Thymus (tissue), 14 donors: ENCODE measurements at places on chromosomes 7 and 10. TPM values are rescaled to one million over a fixed set of nuclear protein-coding genes. Genes with fewer than 3 reads are reported as not detected.

DNA sequence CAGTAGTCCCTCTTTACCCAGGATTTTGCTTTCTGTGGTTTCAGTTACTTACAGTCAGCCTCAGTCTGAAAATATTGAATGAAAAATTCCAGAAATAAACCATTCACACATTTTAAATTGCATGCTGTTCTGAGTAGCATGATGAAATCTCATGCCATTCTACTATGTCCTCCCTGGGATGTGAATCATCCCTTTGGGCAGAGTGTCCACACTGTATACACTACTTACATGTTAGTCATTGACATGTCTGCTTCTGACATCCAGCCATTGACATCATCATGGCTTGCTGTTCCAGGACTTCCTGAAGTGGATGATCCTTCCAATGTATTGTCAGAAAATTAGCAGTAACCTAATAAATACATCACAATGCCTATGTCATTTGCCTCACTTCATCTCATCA is 34.6 kb upstream of the MALRD1 start:
- no peaks in the 10 kb centered on the region for H3K4me1 ChIP-seq
- no peak overlapping the region for H3K4me3 ChIP-seq
- H3K36me3 ChIP-seq = no peaks in the 10 kb centered on the region
- no peak for DNase-seq
- no peak overlapping the region for H3K27ac ChIP-seq

Gene LRGUK
- total RNA-seq = 0.42 TPM

GRCh38 chr7:94324380-94325121 is 70.1 kb upstream of the COL1A2 start:
- DNase-seq = no peak
- no peaks in the 10 kb centered on the region for H3K36me3 ChIP-seq
- no peaks in the 10 kb centered on the region for H3K27me3 ChIP-seq
- H3K4me3 ChIP-seq = no peak overlapping the region

Gene SFR1
- 14.2 TPM for total RNA-seq

DNA sequence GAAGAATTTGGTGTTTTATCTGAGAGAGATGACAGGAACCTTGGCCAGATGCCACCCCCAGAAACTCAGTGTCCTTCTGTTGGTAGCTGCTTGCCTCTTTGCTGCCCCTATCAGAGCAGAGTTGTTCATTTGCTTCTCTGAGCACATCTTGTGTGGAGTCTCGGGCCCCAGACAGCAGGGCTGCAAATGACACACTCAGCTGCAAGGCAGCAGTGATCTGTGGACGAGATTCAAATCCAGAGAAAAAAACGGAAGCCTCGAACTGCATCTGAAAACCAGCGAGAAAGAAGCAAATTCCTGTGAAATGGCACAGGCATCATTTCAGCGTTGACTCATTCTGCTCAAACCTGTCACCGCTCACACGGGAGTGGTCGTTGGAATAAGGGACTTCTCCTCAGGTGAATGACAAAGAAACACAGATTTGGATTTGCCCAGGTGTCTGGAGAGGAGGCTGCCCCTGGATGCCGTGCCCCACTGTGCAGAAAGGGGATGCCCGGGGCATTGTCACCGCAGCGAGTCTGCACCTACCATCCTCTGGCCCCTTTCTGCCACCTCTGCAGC is 144.7 kb downstream of the PFKFB3 start:
- H3K4me1 ChIP-seq = peaks cover 21% of the 10 kb centered on the region
- no peak for DNase-seq
- H3K27ac ChIP-seq = no peak overlapping the region

DNA sequence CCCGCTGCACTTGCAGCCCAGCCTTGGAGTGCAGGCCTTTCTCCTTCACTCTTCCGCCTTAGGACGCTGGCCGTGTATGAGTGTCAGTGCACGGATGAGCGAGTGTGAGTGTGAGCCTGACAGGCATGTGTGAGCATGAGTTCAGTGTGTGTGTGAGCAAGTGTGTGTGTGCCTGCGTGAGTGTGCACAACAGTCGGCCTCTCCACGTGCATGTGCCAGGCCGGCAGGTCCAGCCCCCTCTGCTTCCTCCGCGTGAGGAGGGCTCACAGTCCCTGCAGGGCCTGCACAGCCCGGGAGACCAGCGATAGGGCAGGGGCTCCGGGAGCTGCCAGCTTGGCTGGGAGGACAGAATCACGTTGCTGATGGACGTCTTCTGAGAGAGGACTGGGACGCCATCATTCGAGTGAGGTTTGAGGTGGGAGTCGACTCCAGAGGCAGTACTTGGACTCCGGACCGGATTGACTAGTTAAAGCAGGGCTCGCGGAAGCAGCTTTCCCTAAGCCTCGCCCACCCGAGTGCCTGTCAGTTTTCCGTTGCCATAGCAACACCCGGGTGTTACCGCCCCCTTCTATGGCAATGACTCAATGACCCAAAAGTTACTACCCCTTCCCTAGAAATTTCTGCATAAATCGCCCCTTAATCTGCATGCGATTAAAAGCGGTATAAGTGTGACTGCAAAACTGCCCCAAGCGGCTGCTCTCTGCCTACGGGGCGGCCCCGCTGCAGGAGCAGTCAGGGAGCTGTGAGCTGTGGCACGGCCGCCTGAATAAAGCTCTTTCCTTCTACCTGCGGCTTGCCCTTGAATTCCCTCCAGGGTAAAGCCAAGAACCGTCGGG is 19.6 kb upstream of the CFAP46 start:
- no peak overlapping the region for H3K27ac ChIP-seq
- peaks cover 5% of the 10 kb centered on the region for H3K4me1 ChIP-seq
- no peaks in the 10 kb centered on the region for H3K36me3 ChIP-seq
- peak; percentile 16 for DNase-seq
- peak overlapping the region; percentile 43 for H3K4me3 ChIP-seq
- H3K27me3 ChIP-seq = peaks cover 35% of the 10 kb centered on the region

Gene NODAL
- total RNA-seq = 0.28 TPM

Gene ANAPC16
- total RNA-seq = 137 TPM

- no peaks in the 10 kb centered on the region for H3K4me1 ChIP-seq
- H3K27me3 ChIP-seq = no peaks in the 10 kb centered on the region
- H3K36me3 ChIP-seq = no peaks in the 10 kb centered on the region
- H3K27ac ChIP-seq = no peak overlapping the region
- H3K4me3 ChIP-seq = no peak overlapping the region
Measured at GRCh38 chr7:45585628-45586027, 11.5 kb downstream of the ADCY1 start.

- no peaks in the 10 kb centered on the region for H3K4me1 ChIP-seq
- no peaks in the 10 kb centered on the region for H3K36me3 ChIP-seq
- H3K4me3 ChIP-seq = no peak overlapping the region
- H3K27ac ChIP-seq = no peak overlapping the region
- DNase-seq = no peak
- H3K27me3 ChIP-seq = no peaks in the 10 kb centered on the region
Measured at GRCh38 chr7:70512761-70513160, 619.2 kb upstream of the GALNT17 start.

Gene EN2
- total RNA-seq = under 0.01 TPM

Gene UTF1
- total RNA-seq = not detected

DNA sequence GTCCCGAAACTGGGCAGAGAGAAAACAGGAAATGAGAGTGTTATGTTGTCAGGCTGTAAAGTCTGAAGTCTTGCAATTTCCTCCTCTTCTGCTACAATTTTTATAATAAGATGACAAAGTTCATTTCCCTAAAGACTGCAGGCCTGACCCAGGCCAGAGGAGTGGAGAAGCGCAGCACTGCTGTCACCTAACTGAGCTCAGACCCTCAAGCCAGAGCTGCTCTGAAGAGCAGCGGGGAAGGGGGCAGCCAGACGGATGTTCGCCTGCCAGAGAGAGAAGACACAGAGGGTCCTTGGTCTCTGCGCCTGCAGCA is 12.6 kb upstream of the AOAH start:
- no peak for DNase-seq
- H3K4me1 ChIP-seq = peaks cover 10% of the 10 kb centered on the region
- peak overlapping the region; percentile 41 for H3K27ac ChIP-seq
- H3K27me3 ChIP-seq = no peaks in the 10 kb centered on the region
- no peaks in the 10 kb centered on the region for H3K36me3 ChIP-seq
- H3K4me3 ChIP-seq = no peak overlapping the region

GRCh38 chr7:18684916-18685315 is 189.4 kb downstream of the HDAC9 start:
- no peak for DNase-seq
- no peak overlapping the region for H3K4me3 ChIP-seq
- no peak overlapping the region for H3K27ac ChIP-seq

- no peak overlapping the region for H3K27ac ChIP-seq
- no peak for DNase-seq
- no peaks in the 10 kb centered on the region for H3K4me1 ChIP-seq
- no peaks in the 10 kb centered on the region for H3K36me3 ChIP-seq
- H3K4me3 ChIP-seq = no peak overlapping the region
- no peaks in the 10 kb centered on the region for H3K27me3 ChIP-seq
Measured at GRCh38 chr10:62919776-62920175, 103.6 kb upstream of the EGR2 start.

DNA sequence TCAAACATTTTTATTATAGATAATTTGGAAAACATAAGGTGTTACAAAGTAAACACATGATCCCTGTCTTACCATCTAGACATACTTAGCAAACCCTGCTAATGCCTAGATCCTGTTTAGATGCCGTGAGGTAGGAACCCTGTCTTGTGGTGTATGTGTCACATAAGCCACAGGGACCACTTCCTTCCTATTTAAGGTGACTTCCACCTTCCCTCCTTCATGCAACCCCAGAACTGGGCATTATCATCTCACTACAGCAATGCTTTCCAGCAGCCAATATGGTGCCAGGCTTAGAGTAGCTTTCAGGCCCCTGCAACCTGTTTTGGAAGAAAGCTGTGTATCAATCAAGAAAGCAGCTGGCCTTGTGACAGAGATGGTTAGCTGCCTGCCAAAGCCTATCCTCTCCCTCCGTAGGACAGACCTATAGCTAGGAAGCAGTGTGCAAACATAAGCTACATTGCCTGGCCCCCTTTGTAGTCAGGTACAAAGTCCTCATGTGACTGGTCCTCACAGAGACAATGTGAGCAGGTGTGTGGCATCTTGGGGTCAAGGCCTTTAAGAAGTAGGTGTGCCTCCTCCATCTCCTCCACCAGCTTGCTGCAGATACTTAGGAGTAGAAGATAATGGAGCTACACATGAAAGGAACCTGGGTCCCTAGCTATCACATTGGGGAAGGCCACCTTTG is 146.8 kb downstream of the SPAG6 start:
- H3K27me3 ChIP-seq = no peaks in the 10 kb centered on the region
- H3K27ac ChIP-seq = no peak overlapping the region
- peak; percentile 56 for DNase-seq

Gene SEMA3C
- total RNA-seq = 5.6 TPM

DNA sequence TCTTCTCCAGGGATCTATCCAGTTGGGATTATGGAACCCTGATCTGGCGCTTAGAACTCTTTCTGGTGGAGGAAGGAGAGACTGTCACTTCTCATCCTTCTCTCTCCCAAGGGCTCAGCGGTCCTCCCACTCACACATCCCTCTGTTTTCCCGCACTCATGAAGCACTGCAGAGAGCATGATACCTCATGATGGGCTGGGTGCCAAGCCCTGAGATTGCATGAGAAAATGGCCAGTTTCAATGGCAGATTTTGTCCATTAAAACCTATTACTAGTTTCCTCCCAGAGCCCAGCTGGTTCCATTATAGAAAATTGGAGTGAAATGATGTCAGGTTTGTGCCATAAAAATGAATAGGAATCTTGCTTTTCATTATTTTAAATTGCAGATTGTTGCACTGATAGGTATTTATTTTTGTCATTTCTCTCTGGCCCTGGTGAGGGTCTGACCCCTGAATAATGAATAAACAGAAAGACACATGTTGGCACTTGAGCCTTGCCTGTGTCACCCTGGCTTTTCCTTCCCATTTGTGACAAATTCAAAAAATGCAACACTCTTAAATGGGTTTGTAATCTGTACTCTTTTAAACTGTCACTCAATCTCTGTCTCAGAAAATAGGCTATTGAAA is 1151.1 kb downstream of the TYW1 start:
- no peak overlapping the region for H3K4me3 ChIP-seq
- no peaks in the 10 kb centered on the region for H3K27me3 ChIP-seq
- no peak for DNase-seq
